ENCODE measurements at places on chromosomes 6 and 20.

DNA sequence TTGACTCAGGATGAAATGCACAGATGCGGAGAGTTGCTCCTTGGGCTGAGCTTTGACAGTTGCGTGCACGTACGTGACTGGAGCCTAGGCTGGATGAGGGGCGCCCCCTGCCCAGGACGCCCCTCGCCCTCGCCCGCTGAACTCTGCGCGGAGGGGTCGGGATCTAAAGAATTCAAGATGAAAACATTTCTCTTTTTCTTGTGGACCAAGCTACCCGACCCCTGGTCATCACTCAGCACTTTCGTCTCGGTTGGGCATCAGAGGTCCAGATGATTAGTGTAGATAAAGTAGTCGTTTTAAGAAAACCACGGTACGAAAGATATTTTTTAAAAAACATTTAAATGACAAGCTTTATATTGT lies 700 bp downstream of the DTD1 start:
- no peak for DNase-seq

DNA sequence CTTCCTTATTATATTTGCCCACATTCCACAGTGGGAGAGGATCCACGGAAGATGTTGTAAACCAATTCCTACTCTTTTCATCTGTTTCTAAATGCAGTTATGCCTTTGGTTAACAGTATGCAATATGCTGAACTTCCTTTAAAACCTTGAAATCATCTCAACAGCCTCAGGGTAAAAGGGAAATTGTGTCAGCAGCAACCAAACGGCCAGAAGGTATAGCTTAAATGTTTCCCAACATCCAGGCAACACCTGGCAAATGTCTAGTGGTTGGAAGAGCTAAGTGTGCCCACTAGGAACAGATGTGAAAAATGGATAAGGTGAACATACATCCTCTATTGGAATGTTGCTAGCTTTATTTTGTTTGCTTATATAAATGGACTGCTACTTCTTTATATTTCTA lies 164.8 kb downstream of the FAXC start:
- no peak for DNase-seq

DNA sequence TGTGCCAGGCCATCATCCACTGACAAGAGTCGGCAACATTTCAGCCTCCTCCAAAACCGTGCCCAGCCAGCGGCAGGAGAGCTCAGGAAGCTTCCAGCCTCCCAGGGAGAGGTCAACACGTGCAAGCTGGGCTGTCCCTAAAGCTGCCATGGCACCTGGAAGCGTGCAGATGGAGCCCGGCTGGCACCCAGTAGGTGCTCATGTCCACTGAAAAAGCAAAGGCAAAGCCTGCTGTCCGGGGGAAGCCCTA lies 14.4 kb upstream of the TLDC2 start:
- no peak for DNase-seq

DNA sequence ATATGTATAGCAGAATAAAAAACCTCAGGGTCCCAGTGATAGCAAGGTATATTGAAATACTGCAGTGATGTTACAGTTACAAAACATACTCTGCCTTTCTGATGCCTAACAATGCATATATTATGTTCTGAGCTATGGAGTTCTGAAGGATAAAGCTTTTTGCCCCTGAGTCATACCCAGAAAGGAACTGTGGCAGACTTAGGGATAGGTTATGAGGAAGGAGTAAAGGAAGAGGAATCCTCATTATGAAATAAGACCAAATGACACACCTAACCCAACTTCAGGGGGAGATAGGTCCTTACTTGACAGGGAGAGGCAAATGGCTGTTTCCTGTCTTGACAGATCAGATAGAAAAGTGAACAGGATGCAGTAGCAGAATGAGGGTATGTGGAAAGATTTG lies 940.6 kb upstream of the FLRT3 start:
- no peak for DNase-seq

- DNase-seq, result no peak
Measured at GRCh38 chr6:151704383-151704782, 103.1 kb upstream of the ESR1 start.
